Spinal cord (tissue), 10 donors: ENCODE measurements at places on chromosomes 16 and 17.

DNA sequence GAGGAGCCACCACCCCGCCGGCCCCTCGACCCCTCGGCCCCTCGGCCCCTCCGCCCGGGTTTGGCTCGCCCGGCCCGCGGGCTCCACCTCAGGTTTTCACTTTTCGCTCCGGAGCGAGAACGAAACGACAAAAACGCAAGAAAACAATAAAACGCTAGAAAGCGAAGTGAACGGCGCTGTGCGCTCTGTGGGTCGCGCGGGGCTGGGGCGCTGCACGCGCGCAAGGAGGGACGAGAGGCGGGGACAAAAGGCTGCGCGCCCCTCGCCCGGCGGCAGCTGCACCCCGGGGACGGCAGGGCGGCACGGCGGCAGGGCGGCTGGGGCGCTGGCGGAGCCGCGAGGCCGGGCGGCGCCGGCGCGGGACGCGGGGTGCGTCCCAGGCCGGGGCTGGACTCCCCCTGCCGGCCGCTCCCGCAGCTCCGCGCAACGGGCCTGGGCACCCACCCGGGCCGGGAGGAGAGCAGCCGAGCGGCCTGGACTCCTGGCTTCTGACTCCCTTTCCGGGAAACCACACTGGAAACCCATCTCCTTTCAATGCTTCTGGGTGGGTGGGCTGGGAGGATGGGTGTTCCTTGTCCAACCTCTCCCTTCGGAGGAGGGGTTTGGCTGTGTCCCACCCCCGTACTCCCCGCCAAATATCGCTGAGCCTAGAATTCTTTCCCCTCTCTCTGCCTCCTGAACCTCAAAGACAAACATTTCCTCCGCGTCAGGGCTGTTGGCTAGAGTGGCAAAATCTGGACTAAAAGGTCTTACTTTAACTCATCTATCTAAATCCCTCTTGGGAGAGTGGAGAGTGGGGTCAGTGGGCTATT lies 9.9 kb downstream of the TBX2 start:
- peaks cover 2% of the 10 kb centered on the region for H3K36me3 ChIP-seq
- no peak overlapping the region for H3K4me3 ChIP-seq
- H3K4me1 ChIP-seq, result peaks cover 73% of the 10 kb centered on the region
- peak overlapping the region; percentile 86 for H3K27ac ChIP-seq
- no peak for DNase-seq

- no peak overlapping the region for H3K4me3 ChIP-seq
- peaks cover 3% of the 10 kb centered on the region for H3K36me3 ChIP-seq
- no peaks in the 10 kb centered on the region for H3K27me3 ChIP-seq
- H3K27ac ChIP-seq, result peak overlapping the region; percentile 40
These were observed 28.0 kb downstream of the TOM1L2 start for GRCh38 chr17:17944242-17944641.

GRCh38 chr17:48238933-48239602 lies 131.5 kb downstream of the SNX11 start:
- H3K27ac ChIP-seq, result no peak overlapping the region
- no peak for DNase-seq
- H3K36me3 ChIP-seq, result no peaks in the 10 kb centered on the region
- no peaks in the 10 kb centered on the region for H3K27me3 ChIP-seq
- no peaks in the 10 kb centered on the region for H3K4me1 ChIP-seq
- H3K4me3 ChIP-seq, result no peak overlapping the region

GRCh38 chr17:44110011-44110686 lies 13.3 kb downstream of the HDAC5 start:
- no peaks in the 10 kb centered on the region for H3K27me3 ChIP-seq
- peak overlapping the region; percentile 81 for H3K27ac ChIP-seq
- H3K4me3 ChIP-seq, result no peak overlapping the region
- no peak for DNase-seq
- peaks cover 54% of the 10 kb centered on the region for H3K36me3 ChIP-seq
- H3K4me1 ChIP-seq, result peaks cover 91% of the 10 kb centered on the region

DNA sequence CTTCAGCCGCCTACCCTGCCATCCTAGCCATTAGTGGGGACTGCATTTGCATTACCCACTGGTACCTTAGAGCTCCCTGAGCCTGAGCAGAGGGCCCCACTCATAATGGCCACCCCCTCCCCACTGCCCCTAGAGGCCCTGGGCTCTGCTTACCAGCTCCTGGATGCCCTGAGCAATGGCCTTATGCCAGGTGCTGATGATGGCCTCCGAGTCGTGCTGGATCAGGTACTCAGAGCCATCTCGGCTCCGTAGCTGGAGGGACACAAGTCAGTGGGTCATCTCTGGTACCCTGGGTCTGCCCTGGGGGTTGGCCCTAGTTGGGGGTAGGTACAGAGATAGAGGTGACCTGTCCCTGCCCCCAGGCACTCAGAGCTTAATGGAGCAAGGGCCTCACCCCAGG lies 34.9 kb downstream of the ARHGAP27 start:
- H3K4me3 ChIP-seq, result no peak overlapping the region
- peaks cover 16% of the 10 kb centered on the region for H3K4me1 ChIP-seq
- no peak for DNase-seq
- H3K27ac ChIP-seq, result no peak overlapping the region
- no peaks in the 10 kb centered on the region for H3K27me3 ChIP-seq

DNA sequence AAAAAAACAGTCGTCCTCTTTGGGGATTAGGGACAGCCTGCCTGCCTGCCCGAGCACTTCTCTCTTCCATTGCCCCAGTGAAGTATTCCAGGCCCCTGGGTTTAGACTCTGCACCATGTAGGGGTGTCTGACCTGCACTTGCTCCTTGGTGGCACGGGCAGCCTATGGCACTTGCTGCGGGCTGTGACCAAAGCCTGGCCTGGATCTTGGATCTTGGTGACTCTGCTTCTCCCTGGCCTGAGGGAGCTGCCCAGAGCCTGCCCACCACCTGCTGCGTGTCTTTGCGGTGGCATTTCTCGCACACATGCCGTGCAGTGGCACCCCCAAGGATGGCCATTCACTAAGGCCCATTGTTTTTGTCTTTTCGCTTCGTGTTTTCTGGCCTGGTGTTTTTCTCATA lies 6.1 kb upstream of the STH start:
- no peak for DNase-seq
- H3K27ac ChIP-seq, result no peak overlapping the region
- no peaks in the 10 kb centered on the region for H3K27me3 ChIP-seq
- no peak overlapping the region for H3K4me3 ChIP-seq
- peaks cover 5% of the 10 kb centered on the region for H3K4me1 ChIP-seq

GRCh38 chr16:8751481-8752311 lies 45.7 kb downstream of the TMEM186 start:
- no peak for DNase-seq
- no peak overlapping the region for H3K4me3 ChIP-seq

GRCh38 chr17:50055055-50055425 lies 870 bp upstream of the ITGA3 start:
- peak overlapping the region; percentile 40 for H3K4me3 ChIP-seq
- no peaks in the 10 kb centered on the region for H3K36me3 ChIP-seq
- H3K4me1 ChIP-seq, result peaks cover 57% of the 10 kb centered on the region
- H3K27me3 ChIP-seq, result peaks cover 17% of the 10 kb centered on the region
- no peak for DNase-seq

- no peaks in the 10 kb centered on the region for H3K27me3 ChIP-seq
- DNase-seq, result no peak
- H3K36me3 ChIP-seq, result no peaks in the 10 kb centered on the region
- peaks cover 39% of the 10 kb centered on the region for H3K4me1 ChIP-seq
These were observed 85.2 kb upstream of the NKD1 start for GRCh38 chr16:50462793-50463507.

GRCh38 chr17:36089888-36090836 lies at the start of gene CCL3:
CCL3 (minus strand) TSS chr17:36090143; CDS start chr17:36090058, 85 bp downstream.
- H3K27me3 ChIP-seq, result no peaks in the 10 kb centered on the region
- H3K4me1 ChIP-seq, result no peaks in the 10 kb centered on the region
- no peak within 1 kb of the TSS for H3K27ac ChIP-seq
- no peak within 1 kb of the TSS for H3K4me3 ChIP-seq
- no peaks in the 10 kb centered on the region for H3K36me3 ChIP-seq

DNA sequence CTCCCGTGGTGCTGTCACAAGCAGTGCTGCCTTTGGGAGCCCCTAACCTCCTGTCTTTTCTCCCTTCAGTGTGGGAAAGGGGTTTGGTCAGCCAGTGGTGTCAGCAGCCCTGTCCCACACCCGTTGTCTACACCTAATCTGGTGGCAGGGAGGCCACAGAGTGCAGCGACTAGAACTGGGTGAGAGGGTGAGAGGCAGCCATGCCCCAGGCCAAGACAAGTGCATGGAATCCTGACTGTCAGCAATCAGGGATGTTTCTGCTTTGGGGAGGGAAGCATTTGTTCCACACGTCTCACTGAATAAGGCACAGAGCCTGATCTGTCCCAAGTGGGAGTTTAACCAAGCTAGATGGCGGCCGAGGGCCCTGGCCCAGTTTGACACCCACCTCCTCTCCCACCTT lies 1.4 kb upstream of the ZNF267 start:
- no peak overlapping the region for H3K27ac ChIP-seq
- peaks cover 10% of the 10 kb centered on the region for H3K4me1 ChIP-seq
- no peaks in the 10 kb centered on the region for H3K36me3 ChIP-seq

DNA sequence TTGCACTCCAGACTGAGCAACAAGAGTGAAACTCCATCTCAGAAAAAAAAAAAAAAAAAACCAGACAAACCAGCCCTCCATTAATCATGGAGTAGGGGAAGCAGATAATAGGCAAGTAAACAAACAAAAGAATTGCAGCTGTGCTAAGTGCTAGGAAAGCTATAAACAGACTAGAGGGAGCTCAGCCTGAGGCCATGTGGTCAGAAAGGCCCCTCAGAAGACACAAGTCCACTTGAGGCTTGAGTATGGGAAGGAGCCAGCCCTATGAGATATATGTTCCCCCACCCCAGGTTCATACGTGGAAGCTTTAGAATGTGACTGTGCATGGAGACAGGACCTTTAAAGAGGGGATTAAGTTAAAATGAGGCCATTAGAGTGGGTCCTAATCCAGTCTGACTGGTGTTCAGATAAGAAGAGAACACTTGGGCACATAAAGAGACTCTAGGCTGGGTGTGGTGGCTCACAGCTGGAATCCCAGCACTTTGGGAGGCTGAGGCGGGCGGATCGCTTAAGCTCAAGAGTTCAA lies 132.6 kb upstream of the NOL11 start:
- H3K36me3 ChIP-seq, result peaks cover 6% of the 10 kb centered on the region
- H3K4me3 ChIP-seq, result no peak overlapping the region
- no peak for DNase-seq
- H3K4me1 ChIP-seq, result peaks cover 19% of the 10 kb centered on the region
- no peaks in the 10 kb centered on the region for H3K27me3 ChIP-seq
- H3K27ac ChIP-seq, result no peak overlapping the region

- H3K27me3 ChIP-seq, result no peaks in the 10 kb centered on the region
- H3K36me3 ChIP-seq, result no peaks in the 10 kb centered on the region
- DNase-seq, result peak; percentile 68
- H3K4me1 ChIP-seq, result peaks cover 13% of the 10 kb centered on the region
These were observed 15.5 kb upstream of the TFAP4 start for GRCh38 chr16:4288148-4288921.

DNA sequence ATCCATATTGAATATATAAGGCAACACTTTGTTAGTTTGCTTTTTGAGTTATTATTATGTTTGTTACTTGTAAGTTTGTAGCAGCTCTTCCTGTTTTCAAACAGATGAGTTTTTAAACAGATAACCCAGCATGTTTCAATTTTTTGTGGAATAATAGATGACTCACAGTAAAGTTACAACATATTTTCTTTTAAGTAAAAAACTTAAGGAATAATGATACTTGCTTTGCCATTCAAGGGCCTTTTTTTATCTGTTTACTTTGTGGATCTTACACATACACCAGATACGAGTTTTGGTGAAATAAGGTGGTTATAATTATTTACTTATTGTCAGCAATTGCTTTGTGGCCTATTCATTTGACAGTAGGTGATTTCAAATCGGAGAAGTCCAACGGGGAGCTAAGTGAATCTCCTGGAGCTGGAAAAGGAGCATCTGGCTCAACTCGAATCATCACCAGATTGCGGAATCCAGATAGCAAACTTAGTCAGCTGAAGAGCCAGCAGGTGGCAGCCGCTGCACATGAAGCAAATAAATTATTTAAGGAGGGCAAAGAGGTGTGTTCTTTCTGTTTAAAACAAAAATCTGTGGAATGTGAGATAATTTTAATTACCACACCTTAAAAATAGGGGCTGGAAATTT lies 66.3 kb downstream of the BPTF start:
- H3K27ac ChIP-seq, result no peak overlapping the region
- H3K4me1 ChIP-seq, result no peaks in the 10 kb centered on the region
- H3K27me3 ChIP-seq, result no peaks in the 10 kb centered on the region
- peaks cover 13% of the 10 kb centered on the region for H3K36me3 ChIP-seq
- H3K4me3 ChIP-seq, result no peak overlapping the region

- peak overlapping the region; percentile 49 for H3K27ac ChIP-seq
- no peaks in the 10 kb centered on the region for H3K36me3 ChIP-seq
- H3K4me1 ChIP-seq, result peaks cover 17% of the 10 kb centered on the region
These were observed 2.8 kb upstream of the XAF1 start for GRCh38 chr17:6753006-6753445.

GRCh38 chr17:66687570-66688284 lies 147.2 kb upstream of the CACNG5 start:
- peak overlapping the region; percentile 89 for H3K27ac ChIP-seq
- no peaks in the 10 kb centered on the region for H3K27me3 ChIP-seq
- DNase-seq, result no peak
- H3K4me3 ChIP-seq, result no peak overlapping the region
- H3K4me1 ChIP-seq, result peaks cover 28% of the 10 kb centered on the region
- H3K36me3 ChIP-seq, result peaks cover 6% of the 10 kb centered on the region

DNA sequence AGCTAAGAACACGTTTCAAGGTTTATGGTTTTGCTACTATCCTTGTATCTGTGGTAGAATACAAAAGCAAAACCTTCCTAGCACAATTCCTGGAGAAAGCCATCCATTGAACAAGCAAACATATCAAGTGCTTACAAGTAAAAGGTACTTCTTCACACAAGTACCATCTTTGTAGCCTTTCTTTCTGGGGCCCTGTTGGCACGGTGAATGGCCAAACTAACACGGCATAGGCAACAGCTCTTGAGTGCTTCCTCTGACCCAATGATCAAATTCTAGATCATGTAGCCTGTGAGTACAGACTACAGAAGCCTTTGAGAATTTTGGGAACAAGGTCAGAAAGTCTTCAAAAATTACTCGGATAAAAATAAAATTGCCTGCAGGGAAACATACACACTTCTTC lies 57.9 kb downstream of the ANKFY1 start:
- H3K4me3 ChIP-seq, result no peak overlapping the region
- no peak for DNase-seq
- H3K4me1 ChIP-seq, result peaks cover 6% of the 10 kb centered on the region
- no peak overlapping the region for H3K27ac ChIP-seq

DNA sequence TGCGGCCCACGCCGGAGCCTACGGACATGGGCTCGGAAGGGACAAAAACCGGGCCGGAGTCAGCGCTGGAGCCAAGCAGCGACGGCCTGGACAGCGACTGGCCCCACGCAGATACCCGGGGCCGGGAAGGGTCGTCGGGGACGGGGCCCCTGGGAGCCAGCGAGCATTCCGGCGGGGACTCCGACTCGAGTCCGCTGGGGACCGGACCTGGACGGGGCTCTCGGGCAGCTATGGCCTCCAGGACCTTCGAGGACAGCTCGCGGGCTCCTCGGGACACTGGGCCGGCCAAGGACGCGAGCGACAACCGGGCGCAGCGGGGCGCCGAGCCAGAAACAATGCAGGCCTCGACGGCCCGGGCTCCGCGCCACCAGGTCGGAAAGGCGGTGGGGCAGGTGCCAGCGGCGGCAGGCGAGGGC lies 1.0 kb downstream of the MYO15B start:
- peaks cover 33% of the 10 kb centered on the region for H3K4me1 ChIP-seq
- H3K27ac ChIP-seq, result peak overlapping the region; percentile 86
- H3K4me3 ChIP-seq, result peak overlapping the region; percentile 55
- peak; percentile 7 for DNase-seq
- no peaks in the 10 kb centered on the region for H3K27me3 ChIP-seq
